ENCODE measurements at places on chromosomes 1 and 21.
A peak's percentile ranks its signal among the peaks of the same experiment; 100 is the strongest.

GRCh38 chr1:39970274-39970673, 15.3 kb downstream of the MFSD2A start:
- no peak for DNase-seq

GRCh38 chr1:226870026-226870400, 403 bp upstream of the PSEN2 start:
- DNase-seq, result no peak

DNA sequence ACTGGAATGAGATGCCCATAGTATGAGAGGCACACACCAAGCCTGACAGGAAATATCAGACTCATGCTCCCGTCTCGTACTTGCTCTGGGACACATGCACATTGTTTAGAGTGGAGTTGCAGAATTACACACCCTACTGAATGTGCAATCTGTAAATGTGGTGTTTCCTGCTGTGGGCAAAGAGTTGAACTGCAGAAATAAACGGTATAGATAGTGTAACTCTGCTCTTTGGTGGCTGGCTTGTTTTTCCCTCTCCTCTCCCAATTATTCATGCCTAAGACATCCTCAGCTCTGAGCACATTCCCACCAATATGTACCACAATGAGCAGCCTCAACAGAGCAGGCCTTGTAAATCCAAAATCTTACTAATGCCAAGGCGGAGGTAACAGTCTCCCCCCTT, 90.1 kb upstream of the DIRAS3 start:
- DNase-seq, result peak; percentile 36

GRCh38 chr1:4770713-4771112, 116.3 kb downstream of the AJAP1 start:
- DNase-seq, result no peak

GRCh38 chr1:226643177-226643576, 94.6 kb downstream of the STUM start:
- DNase-seq, result no peak

DNA sequence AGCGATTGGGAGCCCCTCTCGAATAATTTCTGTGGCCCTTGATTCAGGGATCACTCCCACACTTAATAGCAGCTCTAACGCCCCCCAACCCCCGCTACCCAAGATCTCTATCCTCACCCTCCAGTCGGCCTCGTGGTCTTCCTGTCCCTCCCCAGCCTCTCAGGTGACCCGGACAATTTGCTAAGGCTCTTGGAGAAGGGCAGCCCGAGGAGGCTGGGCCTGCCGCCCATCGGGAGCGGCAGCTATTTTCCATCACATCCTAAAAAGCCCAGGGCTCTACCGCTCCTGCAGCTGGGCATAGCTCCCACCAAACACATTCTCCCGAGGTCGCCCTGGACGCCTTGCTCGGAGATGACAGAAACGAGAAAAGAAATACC, 12.0 kb upstream of the PHLDA3 start:
- DNase-seq, result no peak

- no peak for DNase-seq
These were observed 20.4 kb upstream of the FHAD1 start for GRCh38 chr1:15226388-15227255.

DNA sequence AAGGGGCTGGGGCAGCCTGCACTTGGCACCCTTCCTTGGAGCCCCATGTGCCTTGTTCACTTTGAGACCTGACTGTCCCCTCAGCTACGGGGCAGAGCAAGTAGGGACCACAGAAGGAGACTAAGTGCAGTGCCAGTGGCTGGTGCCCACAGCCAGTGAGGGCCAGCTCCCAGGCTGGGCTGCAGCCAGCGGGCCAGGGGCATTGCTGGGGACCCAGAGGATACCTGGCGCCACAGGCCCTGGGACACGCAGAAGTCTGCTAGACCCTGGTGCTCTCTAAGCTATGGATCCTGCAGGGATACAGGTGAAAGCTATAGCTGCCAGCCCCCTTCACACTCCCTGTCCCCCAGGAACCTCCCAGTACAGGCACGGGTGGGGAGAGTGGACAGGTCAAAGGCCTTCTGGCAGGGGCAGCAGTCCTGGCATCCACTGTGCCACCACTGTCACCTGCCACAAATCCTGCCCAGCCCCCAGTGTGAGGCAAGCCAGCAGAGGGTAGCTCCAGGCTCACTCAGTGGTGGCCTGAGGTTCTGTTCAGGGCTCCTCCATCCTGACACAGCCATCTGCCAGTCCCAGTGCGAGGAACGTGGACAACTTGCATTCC, 1.3 kb downstream of the CLCNKA start:
- no peak for DNase-seq

- no peak for DNase-seq
These were observed 300.7 kb downstream of the SIPA1L2 start for GRCh38 chr1:232329103-232329813.

DNA sequence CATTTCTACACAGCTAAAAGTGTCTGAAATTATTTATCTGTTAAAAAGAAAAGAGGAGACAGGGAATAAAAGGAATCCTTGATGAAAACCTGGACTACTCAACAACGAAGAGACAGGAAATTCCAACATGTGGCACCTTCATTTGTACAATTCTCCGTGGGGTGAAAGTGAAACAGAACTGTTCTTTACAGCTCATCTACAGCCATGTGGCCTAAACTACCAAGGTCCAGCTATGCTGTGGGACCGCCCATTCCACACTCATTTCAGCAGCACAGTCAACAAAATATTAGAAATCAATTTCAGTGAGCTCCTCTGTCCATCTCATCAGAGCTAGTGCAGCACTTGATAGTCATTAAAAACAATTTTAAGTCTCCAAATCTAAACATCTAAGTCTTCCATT, 44.0 kb downstream of the UBR4 start:
- no peak for DNase-seq

- DNase-seq, result no peak
These were observed 59.8 kb upstream of the SDC3 start for GRCh38 chr1:30968220-30968971.

GRCh38 chr1:108503062-108503733, 53.1 kb downstream of the NBPF6 start:
- DNase-seq, result no peak

GRCh38 chr1:61397495-61397894, 315.1 kb downstream of the NFIA start:
- no peak for DNase-seq

DNA sequence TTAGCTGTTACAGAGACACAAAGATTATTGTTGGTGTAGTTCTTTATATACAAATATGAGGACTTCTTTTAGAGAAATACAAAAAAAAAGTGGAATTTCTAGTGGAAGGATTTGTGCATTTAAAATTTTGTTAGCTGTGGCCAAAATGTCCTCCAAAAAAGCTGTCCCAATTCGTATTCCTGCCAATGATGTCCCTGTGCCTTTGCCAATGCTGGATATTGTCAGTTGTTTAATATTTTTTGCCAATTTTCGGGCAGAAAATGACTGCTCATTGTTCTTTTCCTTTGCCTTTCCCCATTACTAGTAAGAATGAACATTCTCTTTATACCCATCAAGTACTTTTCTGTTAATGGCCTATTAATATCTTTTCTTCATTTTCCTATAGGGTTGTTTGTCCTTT, 110.0 kb upstream of the HOOK1 start:
- no peak for DNase-seq

DNA sequence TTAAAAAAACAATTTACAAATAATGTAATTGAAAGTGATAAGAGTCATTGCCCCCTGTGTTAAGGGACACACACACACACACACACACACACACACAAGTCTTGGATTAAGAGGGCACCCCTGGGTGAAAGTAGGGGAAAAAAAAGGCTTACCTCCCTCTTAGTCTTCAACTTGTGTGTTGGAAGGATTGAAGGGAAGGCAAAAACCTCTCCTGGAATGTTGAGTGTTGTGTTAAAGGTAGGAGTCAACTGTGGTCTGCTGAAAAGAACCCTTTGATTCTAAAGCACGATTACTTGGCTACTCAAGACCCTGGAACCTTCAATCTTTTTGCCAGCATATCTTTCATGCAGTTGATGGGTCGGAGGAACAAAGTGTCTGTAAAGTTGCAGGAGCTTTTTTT, 6.4 kb downstream of the PBX1 start:
- DNase-seq, result no peak

GRCh38 chr1:220889848-220890287, 10.6 kb downstream of the HLX start:
- DNase-seq, result no peak

DNA sequence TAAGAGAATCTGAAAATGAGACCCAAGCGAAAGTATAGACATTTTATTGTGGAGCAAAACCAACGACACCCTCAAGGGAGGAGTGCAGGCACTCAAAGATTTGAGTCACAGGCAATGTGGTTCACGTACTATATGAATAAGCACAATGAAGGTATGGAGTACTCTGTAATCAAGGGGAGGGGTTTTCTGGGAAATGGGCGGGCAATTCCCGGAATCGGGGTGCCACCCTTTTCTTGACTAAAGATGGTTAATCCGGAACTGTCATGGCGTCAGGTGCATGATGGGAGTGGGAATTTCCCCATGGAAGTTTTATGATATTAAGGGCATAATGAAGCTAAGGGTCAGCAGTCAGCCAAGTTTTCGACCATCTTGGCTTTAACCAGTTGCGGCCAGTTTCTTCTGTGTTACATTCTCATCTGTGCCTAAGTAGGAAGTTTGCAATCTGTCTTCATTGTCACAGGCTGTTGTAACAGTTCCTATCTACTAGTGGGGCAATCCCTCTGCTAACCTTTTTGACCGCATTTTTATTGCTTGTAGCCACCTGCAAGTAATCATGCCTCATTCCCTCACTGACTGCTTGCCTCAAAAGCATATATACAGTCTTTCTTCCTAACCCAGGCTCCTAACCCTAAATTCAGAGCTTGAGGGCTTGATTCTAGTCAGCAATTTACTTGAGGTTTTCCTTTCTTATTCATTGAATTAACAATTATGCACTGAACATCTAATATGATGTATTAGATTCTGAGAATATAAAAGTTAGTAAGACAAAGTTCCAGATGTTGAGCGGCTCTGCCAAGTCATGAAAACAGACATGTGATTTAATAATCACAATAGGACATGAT, 775 bp upstream of the AIM2 start:
- no peak for DNase-seq

DNA sequence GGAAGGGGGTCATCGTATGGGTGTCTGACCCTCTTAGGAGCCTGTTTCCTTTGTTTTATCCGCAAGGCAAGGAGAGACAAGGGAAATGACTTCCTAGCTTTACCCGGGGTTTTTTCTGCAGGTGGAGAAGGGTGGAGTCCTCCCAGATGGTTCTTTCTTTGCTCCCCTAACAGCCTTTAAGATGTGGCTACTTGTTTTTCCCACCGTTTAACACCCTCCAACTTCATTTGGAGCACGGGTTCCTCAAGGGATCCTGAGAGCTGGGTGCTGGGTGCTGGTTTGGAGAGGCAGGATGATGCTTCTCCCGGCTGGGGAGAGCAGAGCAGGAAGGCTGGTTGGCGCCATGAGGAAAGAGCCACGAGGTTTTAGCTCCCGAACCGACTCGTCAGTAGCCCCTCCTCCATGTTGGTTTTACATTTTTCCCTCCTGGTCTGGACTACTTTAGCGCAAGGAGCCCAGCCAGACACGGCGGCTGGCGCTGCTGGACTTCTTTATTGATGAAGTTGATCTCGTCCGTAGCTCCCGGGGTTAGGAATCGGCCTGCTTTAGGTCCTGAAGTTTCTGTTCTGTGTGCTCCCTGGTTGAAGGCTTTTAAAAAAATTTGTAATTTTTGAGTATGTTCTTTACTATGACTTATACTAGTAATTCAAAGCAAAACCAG, 1.4 kb downstream of the UCK2 start:
- DNase-seq, result peak; percentile 72

GRCh38 chr1:209746451-209747165, 9.2 kb upstream of the TRAF3IP3 start:
- DNase-seq, result no peak

DNA sequence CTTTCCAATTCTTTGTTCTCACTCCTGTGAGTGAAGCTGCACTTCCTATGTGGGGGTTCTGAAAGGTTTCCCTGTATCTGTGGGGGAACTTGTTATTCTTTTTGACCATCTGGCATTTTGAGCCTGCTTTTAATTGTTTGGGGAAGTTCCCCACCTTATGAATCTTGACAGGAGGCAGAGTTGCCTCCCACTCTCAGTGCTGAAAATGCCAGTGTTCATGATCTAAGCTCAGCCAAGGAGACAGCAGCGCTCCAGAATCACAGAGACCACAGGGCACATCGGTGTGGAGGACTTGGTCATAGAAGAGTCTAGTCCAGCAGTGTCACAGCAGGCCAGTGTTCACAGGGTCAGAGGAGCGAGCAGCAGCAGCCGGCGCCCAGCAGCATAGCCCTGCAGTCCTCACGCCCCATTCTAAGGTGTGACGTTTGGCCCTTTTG, 63.8 kb upstream of the PRDX6 start:
- DNase-seq, result no peak

GRCh38 chr1:234751678-234752077, 141.7 kb upstream of the IRF2BP2 start:
- no peak for DNase-seq

DNA sequence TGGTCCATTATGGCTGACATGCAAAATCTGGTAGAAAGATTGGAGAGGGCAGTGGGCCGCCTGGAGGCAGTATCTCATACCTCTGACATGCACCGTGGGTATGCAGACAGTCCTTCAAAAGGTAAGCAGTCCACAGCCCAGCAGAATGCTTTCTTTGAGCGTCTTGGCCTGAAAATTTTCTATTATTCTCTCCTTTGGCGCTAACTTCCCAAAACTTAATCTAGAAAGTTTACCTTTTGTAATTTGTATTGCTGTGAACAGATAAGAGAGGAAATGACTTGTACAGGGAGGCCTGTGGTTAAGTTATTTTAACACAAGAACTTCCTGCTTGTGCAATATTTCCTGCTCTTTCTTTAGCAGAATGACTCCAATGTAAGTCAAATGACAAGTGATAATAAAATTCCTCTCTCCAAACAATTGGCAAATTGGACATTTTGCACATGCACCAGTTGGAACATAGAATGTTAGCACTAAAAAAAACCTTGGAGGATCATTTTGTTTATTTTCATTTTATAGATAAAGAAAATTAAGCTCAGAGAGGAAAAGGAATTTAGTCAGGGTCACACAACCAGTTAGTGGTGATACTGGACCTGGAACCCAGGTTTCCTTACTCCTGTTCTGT, 18.9 kb downstream of the CAP1 start:
- peak; percentile 73 for DNase-seq

DNA sequence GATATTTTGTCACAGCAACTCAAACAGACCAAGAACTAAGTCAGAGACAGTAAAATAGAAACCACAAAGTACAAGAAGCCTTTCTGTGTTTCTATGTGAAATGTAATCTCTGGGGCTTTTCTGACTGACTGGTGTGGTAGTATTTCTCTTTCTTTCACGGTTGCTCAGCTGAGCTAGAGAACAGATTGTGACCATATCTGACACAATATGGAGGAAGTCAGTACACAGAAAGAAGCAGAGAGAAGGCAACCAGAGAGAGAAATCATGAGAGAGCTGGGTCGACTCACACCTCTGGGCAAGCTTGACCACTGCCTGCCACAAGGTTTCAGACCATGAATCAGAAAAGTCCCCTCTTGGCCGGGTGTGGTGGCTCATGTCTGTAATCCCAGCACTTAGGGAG, 208.9 kb upstream of the GREM2 start:
- no peak for DNase-seq

DNA sequence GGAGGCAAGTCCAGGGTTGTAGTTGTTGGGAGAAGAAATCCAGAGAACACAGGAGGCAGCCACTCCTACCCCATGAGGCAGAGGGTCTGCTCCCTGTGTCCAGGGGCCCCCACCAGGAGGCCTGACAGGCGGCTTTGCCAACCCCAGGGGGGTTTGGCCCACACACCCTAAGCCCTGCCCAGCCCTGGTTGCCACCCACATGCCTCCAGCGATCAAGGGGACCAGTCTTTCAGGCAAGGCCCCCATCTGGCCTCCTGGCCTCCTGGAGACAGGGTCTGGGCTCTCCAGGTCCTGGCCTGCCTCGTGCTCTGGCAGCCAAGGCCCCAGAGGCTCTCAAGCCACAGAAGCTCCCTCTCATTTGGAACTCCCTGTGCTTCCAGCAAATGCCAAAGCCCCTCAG, 38.5 kb downstream of the SDC3 start:
- DNase-seq, result no peak

All from kidney capillary endothelial cell (primary cell).